ENCODE measurements at places on chromosomes 7 and 10.

DNA sequence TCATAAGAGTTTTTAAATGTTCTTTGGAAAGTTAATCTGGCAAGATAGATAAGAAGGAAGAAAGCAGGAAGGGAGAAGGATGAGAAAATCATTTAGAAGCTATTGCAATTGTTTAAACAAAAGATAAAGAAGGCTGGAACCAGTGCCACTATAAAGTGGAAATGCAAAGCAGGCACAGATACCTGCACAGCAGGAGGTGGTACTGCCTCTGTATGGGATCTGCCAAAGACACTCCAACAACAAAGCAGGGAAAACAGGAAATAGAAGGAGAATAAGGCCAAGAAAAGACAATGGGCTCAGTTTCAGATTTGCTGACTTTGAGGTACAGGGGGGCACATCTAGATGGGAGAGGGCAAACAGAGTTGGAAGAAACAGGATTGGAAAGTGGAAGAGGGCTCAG, 138.6 kb downstream of the PPP1R17 start:
- no peak for DNase-seq

- DNase-seq = no peak
Measured at GRCh38 chr10:130707389-130707979, 571.3 kb downstream of the GLRX3 start.

- no peak for DNase-seq
Measured at GRCh38 chr10:31646519-31646918, 282.1 kb downstream of the ARHGAP12 start.

GRCh38 chr7:132869166-132869861, 212.6 kb downstream of the CHCHD3 start:
- no peak for DNase-seq

Measured in right lobe of liver (tissue), 6 donors.